ENCODE measurements at places on chromosomes 4 and X.

DNA sequence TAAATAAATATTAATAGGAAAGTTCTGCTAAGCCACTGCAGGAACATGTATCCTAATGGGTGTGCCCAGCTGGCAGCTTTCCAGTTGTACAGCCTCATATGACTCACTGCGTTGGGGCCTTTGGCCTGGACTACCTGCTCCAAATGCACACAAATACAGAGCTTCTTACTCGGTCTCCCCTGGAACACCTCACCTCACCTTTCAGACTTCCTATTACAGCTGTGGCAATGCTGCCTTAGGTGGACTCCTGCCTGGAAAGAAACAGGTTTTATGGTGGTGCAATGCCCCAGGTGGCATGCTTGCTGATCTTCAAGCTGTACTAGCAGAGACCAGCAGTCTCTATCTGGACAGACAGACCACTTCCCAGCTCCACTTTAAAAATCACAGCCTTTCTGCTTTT lies 85.7 kb upstream of the EXOC1L start:
- DNase-seq, result no peak

- no peak for DNase-seq
Measured at GRCh38 chr4:27005501-27005900, 144.9 kb downstream of the STIM2 start.

GRCh38 chrX:131723646-131724045 lies 179.8 kb downstream of the OR13H1 start:
- DNase-seq, result no peak

DNA sequence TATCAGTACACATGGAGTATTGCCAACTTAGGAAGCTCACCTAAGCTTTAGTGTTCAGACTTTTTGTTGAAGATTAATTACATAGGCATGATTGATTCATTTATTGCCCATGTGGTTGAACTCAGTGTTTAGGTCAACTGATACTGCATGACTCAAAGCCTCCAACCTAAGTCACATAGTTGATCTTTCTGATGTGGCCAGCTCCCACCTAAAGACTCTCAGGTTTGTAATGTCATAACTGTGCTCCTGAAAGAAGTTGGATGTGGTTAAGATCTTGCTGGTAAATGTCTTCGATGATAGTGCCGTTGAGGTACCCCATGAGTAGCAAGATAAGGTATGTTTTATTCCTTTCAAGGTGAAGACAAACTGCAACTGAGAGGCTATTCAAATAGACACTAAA lies 192.5 kb downstream of the EDA start:
- no peak for DNase-seq

DNA sequence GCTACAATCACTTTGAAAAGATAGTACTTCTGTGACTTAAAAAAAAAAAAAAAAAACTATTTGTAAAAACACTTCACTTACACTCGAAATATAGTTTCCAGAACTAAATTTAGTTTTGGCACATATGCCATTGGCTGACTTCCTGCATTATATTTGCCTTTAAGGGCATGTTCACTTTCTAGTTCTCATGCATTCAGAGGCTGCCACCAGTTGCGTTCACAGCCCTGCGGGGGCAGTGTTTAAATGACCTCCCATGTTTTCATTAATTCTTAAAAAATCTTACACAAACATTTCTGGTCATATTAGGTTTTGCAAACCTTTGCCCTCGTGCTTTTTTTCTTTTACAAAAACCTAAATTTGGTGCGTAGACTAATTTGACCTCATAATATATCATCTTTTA lies 12.4 kb upstream of the ARHGAP6 start:
- DNase-seq, result no peak

DNA sequence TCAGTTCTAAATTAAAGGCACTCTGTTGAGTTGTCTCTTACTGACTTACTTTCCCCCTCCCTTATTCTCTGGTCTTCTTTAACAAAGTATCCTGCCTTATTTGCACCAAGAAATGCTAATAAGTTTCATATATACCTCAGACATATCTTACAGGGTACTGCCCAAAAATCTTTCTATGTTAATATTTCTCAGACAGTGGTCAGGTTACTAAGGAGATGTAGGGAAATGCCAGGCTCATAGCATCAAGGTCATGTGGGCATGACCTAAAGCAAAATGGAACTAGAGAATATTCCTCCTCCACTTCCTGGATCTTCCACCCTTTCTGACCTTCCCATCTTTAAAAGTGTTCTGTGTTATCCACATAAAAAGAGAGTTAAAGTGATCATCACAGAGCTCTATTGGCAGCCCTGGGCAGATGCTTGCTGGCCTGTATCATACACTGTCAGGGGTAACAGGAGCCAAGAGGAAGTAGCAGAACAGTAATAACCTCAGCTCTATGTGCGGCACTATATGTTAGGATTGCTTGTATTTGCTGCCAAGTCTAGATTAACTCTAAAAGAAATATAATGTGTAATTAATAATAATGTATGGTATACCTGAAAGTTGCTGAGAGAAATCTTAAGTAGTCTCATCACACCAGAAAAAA lies 74.3 kb downstream of the IQCM start:
- no peak for DNase-seq

DNA sequence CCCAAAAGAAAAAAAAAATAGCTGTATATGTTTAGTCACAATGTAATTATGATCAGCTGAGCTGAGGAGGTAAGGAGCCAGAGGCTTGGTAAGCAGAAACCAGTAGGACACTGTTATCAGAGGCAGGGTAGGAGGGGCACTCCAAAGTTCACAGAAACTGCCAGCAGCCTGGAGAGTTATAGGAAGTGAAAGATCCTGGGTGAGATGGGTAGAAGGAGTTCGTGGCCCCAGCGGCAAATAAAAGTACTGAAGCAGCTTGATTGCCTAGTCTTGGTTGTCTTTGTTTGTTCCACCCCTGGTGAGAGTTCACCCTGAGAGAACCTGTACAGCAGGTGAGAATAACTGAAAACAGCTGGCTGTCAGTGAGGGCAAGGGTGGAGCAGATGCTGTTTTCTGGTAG lies 340.8 kb downstream of the ADGRL3 start:
- DNase-seq, result no peak

GRCh38 chr4:34373456-34373855 lies 1870.9 kb downstream of the ARAP2 start:
- DNase-seq, result no peak

- no peak for DNase-seq
Measured at GRCh38 chr4:19026281-19026680, 1004.7 kb upstream of the LCORL start.

DNA sequence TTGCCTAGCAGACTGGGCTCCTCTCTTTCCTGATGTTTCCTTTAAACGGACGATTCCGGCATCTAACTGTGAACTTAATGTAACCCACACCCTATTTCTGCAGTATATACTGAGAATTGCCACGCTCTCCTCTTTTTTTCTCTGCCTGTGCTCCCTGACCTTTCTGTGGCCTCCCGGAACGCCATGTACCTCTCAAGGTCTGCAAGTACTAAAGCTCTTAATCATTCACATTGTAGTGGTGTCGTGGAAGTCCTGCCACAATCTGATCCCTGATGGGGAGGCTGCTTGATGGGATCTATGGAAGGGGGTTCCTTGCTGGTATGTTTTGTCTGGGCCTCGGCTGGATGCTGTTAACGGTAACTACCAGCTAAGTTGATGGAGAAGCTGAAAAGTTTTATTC lies 302.9 kb upstream of the EPHA5 start:
- no peak for DNase-seq

DNA sequence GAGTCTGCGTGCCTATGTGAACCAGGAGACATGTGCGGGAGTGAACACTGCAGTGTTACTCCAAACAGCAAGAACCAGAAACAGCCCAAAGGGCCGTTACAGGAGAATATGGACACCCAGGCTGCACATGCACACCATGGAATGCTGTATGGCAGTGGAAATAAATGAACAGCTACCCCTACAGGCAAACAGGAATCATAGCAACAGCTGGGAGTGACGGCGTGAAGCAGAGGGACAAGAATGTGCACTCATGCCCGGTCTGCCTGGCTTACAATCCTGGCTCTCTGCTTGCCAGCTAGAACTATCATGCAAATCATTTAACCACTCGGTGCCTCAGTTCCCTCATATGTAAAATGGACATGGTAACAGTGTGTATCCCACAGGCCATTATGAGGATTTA lies 16.6 kb downstream of the GPKOW start:
- no peak for DNase-seq

DNA sequence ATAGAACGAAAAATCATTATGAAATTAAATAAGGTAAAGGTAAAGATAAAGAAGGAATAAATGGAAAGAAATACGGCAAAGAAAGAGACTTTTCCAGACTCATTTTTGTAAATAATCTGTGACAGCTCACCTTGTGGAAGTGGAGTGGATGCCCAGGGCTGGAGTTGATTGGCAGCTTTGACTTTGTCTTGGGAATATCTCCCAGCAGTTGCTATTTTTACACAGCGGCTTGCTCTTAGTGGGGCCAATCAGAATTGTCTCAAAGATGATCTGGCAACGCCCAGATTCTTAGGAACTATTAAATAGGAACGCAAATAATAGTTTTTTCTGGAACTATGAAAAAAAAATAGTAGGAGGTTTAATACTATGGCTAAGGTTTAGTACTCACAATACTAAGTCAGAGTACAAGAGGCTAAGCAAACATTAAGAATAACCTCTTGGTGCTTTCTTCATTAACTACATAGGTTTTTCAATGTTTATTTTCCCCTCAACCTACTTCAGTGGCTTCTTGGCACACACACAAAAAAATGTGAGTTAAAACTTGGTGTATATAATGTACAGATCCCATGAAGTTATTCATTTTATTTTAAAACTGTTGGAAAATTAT lies 132.7 kb downstream of the TRAM1L1 start:
- no peak for DNase-seq

DNA sequence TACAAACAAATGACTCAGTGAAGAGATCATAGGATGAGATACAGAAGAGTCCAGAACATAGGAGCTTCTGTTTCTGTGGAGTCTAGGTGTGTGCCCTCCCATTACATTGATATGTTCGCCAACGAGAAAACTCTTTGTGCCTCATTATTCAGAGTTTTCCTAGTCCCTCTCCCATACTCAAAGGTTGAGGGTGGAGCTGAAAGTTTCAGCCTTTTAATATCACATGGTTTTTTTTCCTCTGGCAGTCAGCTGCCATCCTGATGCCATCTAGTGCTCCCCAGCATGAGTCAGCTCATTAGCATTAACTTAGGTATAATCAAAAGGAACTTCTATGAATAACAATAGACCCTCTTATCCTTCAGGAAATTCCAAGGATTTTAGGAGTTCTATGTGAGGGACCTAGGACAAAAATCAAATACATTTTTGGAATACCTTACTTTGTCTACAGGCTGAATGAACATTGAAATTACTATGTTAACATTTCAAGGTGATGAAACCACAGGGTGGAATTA lies 559.6 kb upstream of the AMOT start:
- no peak for DNase-seq

DNA sequence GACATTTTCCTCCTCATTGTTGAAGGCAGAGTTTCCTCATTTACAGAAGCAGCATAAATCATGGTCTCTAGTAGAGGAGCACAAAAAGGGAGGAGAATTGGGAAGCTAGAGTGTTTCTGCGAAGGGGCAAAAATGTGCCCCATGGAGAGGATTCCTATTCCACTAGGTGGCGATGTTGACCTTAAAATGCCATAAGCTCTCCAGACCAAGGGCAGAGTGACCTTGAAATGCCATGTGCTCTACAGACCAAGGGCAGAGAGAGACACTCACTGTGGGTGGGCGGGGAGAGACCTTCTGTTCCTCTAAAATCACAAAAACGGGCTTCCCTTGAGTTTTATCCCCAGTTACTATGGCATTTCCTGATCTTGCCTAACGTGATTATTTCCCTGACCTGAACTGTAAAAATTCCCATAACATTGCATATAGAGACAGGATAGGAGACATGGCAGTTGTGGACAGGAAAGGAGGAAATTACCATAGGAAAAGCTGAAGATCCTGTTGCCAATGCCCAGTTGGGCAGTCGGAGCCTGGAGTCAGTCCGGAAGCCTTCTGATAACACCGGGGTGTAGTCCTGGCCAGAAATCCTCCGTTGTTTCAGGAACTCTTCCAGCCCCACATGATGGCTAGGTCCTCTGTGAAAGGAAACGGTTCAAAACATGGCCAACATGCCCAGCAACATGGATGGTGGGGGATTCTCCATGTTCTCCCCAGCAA lies 567.7 kb downstream of the MAGEB5 start:
- no peak for DNase-seq

DNA sequence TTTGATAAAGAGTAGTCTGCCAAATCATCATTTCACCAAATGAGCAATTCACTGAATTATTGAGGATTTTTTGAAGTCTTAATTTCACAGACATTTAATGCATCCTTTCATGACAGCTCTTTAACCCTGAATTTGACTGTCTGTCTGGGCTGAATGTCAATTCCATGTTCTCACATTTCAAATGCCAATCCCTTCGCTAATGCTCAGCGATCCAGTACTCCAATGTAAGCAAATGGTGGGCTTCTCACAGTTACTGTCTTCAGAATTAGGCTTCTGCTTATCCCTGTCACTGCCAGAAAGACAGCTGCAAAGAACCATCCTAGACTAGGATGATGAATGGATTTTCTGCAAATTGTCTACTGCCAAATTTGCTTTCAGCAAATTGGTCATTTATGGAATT lies 36.2 kb upstream of the USP38 start:
- no peak for DNase-seq

DNA sequence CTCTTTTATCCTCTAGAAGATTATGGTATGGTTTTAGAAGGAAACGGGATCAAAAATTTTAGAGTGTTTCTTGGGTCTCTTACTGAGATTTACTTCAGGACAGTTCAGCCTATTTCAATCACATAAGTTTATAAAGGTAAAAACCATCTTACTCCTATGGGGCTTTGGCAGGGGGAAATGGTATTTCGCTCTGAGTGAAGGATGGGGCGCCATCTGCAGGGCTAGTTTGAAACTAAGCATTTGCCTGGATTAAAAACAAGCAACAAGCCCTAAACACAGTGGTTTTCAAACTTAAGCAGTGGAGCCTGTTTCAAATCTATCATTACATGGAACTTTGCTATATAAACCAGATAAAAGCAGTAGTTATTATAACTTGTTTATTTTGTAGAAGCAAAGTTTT lies 361.5 kb upstream of the FMR1 start:
- DNase-seq, result no peak

- no peak for DNase-seq
Measured at GRCh38 chr4:146647615-146648460, 9.1 kb downstream of the POU4F2 start.

DNA sequence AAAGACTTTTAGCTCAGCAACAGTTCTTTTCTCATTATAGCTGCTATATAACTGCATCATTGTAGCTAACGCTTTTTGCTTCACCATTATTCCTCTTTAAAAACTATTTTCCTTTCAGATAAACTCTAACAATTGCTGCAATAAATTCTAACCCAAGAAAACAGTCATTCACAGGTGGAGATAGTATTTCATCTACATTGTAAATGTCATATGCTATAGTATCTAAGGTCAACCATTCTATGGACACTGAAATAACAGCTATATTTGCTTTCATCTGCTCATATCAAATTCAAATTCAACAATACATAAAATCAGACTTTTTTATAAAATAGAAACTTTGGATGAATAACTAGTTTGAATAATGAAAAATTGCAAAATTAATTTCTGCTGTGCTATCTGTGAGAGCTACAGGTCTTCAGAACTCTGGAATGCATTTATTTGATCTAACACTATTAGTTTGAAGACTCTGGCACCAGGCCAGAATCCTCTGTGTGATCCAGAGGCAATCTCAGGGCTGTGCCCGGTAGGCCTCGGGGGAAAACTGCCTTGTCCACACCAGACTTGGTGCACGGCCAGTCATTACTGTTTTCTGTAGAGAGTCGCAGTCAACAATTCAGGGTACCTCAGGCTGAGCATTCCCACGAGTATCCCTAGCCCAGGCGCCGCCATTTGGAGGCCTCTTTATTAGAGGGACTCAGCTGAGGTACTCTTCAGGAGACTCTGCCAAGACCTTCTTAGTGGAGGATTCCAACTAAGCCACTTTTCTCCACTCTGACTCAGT lies 332.4 kb downstream of the SLC7A11 start:
- no peak for DNase-seq

GRCh38 chr4:168124008-168124641 lies 31.8 kb downstream of the ANXA10 start:
- no peak for DNase-seq
